ENCODE measurements at places on chromosomes 13 and 19.

DNA sequence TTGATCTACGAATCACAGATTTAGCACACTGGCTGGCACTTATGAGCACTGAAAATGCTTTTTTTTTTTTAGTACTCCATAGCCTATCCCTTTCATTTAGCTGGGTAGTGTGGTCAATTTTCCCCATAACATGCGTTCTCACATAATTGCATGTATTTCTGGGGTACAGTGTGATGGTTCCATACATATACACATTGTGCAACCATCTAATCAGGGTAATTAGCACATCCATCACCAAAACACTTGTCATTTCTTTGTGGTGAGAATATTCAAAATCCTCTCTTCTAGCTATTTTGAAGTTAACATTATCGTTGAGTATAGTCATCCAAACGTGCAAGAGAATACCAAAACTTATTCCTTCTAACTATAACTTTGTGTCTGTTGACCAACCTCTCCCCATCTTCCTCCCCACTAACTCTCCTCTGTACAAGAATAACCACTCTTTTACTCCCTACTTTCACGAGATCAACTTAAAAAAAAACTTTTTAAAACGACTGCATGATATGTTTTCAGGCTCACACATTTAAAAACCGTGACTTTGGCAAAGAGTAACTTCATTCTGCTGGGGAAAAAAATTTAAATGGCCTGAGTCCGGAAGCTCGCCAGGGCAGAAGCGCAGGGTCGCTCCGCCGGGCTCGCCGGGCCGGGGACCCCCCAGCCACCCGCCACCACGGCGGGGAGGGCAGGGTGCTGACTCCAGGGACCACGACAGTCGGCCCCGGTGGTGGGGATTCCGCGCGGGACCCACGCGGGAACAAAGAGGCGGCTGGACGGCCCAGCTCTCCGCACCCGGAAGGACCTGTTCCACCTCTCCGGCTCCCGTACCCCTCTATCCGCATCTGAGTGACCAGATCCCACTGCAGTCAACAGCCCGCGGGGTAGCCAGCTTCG is 868 bp upstream of the UBAC2 start:
- DNase-seq: no peak

GRCh38 chr13:30580852-30581502 is 36.7 kb upstream of the USPL1 start:
- DNase-seq: no peak

GRCh38 chr19:42089191-42089750 is 13.3 kb downstream of the ZNF574 start:
- no peak for DNase-seq

- no peak for DNase-seq
These were observed 20.8 kb upstream of the SLC25A30 start for GRCh38 chr13:45439008-45439407.

DNA sequence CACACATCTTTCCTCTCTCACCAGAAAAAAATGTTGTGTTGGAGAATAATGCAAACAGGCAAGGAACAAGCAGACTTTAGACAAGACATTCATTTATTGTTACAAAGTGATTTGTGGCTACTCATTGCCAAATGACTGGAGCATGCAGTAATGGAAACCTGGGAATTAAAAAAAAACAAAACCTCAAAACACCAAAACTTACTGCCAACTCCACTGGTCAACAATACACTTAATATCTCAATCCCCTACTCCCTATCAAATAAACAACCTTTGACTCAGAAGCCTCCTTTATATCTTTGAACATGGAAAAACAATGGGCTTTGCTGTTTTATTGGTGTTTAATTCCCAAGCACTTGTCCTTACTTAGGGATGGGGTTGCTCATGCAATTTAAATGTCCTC is 112.8 kb downstream of the POSTN start:
- DNase-seq: no peak

GRCh38 chr13:74336546-74336945 is 202.3 kb upstream of the KLF12 start:
- DNase-seq: no peak

GRCh38 chr19:50686310-50687032 is 33.1 kb downstream of the SHANK1 start:
- no peak for DNase-seq

DNA sequence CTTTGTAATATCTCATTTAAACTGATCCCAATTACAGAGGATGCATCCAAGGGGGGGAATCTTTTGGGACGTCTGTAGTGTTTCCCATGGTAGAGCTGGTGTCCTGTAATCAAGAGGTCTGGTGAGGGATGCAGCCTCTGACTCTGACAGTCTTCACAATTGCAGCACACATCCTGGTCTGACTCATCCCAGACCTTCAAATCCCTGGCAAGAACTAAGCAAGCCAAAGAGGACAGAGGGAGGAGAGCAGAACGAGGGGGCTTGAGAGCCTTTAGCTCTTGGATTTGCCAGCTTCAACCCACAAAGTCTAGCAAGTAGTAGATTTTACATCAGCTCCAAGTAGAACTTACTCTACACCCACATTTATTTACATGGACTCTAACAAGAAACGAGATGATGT is 17.3 kb upstream of the FCGBP start:
- no peak for DNase-seq

DNA sequence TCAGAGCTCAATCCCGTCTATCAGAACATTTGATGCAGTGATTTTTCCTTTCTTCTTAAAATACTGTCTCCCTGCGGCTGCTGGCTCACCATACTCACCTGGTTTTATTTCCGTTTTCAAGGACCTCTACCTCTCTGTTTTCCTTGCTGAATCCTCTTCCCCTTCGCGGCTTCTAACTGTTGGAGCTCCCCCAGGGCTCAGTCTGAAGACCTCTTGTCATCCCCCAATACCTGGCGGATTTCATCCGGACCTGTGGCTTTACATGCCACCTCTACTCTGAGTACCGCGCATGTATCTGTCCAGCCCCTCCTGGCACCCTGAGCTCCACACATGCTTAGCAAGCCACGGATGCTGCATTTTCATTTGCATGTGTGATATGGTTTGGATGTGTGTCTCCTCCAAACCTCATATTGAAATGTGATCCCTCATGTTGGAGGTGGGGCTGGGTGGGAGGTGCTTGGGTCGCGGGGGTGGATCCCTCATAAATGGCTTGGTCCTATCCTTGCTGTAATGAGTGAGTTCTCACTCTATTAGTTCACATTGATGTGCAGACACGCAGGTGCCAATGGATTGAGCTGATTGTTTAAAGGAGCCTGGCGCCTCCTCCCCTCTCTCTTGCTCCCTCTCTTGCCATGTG is 106.2 kb upstream of the LSM14A start:
- DNase-seq: no peak

DNA sequence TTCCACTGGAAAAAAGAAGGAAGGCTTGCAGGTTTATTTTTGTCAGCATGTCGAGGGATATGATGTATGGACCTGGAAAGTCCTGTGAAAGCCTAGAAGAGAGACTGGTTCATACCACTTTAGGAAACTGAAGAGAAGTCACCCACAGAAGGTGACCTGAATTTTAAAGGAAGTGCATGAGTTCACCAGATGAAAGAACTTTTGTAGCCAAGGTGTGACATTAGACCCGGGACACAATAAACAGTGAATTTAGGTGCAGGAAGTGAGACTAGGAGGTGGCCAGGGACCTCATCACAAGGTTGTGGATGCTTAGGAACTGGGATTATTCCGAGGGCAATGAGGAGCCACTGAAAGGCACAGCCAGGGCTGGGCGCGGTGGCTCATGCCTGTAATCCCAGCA is 79.1 kb downstream of the ZNF429 start:
- DNase-seq: no peak

DNA sequence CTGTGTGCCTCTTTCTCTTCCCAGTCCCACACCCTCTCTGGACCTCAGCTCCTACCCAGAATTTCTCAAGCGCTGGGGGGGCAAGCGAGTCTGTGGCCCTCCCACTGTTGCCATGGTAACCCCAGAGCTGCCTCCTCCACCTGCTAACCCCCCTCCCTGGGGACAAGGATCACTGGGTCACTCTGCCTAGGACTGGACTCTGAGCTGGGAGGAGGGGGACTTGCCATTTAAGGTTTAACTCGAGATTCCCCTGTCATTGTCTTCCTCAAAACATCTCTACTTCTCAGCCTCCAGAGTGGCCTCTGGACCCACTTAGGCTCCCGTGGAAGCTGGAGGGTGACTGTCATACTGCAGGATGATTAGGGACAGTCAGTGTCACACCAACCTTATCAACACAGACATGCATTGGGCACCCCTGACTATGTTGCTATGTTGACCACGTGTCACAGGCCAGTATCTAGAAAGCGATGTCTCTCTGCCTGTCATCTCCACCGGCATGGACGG is 2.2 kb downstream of the PALM3 start:
- no peak for DNase-seq

DNA sequence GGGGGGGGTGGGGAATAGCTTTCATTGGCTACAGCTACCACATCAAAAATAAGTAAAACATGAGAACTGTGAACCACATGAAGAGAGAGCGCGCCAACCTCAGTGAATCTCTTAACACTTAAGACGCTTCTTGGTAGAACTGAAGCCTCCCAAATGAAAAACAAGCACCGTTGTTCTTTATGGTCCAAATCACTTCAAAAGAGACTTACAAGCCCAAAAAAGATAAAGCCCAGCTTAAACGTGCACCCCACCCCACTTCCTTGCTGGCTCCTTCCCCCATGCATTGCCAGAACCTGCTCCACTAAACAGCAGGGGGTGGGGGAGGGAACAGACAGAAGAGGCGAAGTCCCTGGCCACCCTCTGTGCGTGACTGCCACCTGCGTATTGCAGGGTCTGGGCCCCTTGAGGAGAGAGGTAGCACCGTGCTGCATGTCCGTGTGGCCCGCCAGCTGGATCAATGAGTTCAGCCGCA is 479.1 kb downstream of the FOXO1 start:
- DNase-seq: peak; percentile 37

- DNase-seq: no peak
These were observed 19.3 kb downstream of the ENOX1 start for GRCh38 chr13:43767341-43767931.

DNA sequence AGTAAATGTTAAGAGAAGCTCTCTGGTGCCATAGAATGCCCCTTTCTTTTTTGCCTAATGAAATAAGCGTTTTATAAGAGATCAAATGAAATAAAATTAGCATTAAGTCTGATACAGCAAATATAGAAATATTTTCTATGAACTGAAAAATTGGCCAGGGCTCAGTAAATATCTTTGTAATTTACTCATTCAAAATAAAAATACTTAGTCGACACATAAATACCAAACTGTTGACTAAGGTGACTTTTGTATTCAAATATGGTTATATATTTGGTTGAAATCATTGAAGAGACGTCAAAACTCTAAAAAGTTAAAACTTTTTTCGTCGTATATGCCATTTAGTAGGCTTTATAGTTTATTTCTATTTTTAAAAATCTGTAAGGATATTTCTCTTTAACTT is 25.6 kb downstream of the IPO5 start:
- no peak for DNase-seq

DNA sequence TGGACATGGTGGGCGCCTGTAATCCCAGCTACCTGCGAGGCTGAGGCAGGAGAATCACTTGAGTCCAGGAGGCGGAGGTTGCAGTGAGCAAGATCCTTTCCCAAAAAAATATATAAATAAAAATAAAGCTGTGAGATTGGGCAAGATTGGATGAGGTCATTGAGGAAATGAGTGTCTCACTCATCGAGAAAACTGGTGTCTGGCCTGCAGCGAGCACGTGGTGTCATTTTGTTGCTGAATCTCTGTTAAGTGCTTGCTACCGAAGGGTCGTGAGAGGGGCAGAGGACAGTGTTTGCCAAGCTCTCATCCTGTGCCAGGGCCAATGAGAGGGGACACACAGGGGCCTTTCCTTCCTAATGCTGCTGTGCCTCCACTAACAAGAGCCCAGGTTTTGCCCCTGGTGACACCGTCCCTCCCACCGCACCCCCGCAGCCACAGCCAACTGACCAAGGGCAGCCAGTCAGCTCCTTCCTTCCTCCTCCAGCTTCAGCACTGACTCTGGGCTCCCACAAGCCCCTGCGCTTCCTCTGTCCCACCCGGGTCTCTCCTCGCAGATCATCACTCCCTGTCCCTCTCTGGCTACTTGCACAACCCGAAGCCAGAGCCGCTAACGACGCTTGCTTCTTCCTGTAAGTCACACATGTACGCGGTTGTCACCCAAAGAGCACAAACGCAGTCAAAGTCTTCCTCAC is 3.2 kb downstream of the POLD1 start:
- DNase-seq: no peak

DNA sequence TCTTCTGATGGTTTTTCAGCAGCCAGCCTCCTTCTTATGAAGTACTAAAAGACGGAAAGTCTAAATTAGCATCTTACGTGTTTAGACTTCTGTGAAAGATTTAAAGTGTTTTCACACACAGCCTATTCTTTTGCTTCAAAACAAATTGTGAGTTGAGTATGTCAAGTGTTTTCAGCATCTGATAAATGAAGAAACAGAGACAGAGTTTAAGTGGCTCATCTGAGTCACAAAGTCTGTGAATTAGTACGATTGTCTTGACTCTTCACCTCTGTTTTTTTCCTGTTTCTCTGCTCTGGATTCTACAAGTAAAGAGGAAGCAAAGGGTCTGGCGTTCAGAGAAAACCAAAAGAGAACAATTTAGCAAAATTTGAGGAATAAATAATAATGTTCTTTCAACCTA is 116.4 kb downstream of the FRY start:
- no peak for DNase-seq

DNA sequence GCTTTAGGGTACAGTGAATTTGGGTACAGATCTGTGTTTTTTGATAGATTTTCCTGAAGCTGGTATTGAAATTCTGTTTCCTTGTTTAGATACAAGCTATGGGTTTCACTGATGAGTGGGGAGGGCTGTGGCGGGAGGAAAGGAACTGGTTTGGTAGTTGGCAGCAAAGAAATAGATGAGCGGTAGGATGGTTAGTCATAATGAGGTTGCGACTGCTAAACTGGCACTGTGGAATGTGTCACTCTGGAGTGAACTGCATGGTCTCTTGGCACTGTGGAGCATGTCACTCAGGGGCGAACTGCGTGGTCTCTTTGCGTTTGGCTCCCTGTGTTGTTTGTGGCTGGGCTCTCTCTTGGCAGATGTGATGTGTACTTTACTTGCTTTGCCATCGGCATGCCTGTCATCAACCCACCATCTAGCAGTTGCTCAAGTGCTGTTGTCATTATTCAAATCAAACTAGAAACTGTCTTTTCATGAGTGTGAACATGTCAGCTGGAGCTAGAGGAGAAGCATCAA is 82.1 kb downstream of the ATP8A2 start:
- DNase-seq: no peak

DNA sequence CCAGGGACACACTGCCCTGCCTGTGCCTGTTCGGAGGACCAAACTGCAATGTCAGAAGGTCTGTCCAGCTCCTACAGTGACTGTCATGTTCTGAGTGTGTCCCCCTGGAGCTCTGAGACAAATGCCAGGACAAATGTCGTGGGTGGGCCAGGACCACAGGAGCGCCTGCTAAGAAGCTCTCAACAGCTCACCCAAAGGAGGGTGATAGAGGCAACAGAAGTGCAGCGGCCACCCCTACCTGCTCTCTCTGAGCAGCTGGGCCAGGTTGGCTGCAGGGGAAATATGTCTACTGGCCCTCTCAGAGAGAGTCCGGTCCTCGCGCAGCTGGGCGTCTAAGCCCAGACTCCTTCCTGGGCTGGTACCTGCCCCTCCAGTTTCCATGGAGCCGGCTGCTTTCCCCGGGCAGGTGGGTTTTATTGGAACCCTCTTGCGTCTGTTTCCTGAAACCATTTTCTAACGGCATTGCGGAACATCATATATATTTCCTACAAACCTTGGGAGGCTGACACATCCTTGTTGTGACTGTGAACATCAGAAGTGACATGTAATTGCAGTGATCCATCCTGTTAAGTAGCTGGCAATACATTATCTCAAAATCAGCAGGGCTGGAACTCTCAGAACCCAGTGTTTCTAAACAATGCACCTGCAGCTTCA is 78.1 kb downstream of the CHST8 start:
- no peak for DNase-seq

- no peak for DNase-seq
These were observed 8.0 kb upstream of the MEDAG start for GRCh38 chr13:30898070-30898469.

- peak; percentile 71 for DNase-seq
These were observed 5.5 kb upstream of the EMP3 start for GRCh38 chr19:48319647-48320541.

Measured in activated T-helper 1 cell treated with anti-CD3 and anti-CD28 coated beads, Interleukin-2, amount 50 U/mL, for 16 hours (primary cell).